ENCODE measurements at places on chromosomes 2 and 18.
A peak's percentile ranks its signal among the peaks of the same experiment; 100 is the strongest.

GRCh38 chr2:177908182-177908581 lies 164.4 kb downstream of the PDE11A start:
- peak; percentile 21 for DNase-seq

GRCh38 chr2:132873738-132874137 lies 203.7 kb upstream of the LYPD1 start:
- DNase-seq: no peak

DNA sequence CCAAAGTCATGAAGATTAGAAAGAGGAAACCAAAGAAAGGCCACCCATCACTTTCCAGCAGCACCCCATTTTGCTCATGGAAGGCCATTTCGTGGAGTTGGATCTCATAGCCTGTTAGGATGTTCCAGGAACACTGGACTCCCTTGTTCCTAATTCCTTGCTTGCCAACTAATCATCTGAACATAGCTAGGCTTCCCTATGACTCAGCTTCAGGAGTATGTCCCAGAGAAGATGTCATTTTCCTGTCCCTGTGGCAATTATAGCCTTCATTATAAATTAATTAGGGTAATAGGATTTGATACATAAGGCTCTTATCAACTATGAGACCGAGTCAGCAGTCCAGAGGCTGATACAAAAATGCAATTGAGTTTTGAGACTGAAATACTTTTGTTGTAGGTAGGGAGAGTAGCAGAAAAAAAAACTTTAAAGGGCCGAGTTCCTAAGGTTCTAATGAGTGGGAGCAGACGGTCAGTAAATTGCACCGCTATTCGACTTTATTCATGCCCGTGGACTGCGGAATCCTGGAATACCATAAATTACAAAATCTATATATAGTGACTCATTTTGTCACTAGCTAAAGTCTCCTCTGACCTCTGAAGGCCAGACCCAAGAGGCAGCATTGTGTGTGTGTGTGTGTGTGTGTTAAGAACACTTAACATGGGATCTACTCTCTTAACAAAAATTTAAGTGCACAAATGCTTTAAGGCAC lies 311.8 kb downstream of the FBXO15 start:
- no peak for DNase-seq

DNA sequence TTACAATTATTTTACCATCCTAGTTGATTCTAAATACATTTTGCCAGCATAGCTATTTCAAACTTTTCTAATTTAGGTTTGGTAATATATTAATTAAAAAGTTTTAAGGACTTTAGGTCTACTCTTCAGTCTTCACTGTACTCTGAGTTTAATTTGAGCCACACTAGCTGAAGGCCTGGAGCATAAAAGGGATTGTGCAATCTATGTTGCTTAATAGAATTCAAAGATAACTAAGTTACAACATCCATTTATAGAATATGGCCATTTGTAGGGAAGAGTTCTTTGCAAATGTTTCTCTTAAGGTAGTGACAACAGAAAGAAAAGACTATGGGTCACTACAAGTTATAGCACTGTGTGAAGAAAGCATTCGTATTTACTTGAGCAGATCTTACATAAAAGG lies 702.2 kb upstream of the NRXN1 start:
- DNase-seq: no peak

- DNase-seq: peak; percentile 88
These were observed at the start of gene HOXD10 for GRCh38 chr2:176115883-176116813. Gene HOXD10, plus strand, starts transcription at chr2:176116778. Its CDS starts 56 bp downstream, at chr2:176116834.

GRCh38 chr2:69087912-69088240 lies 74.9 kb downstream of the ANTXR1 start:
- no peak for DNase-seq

DNA sequence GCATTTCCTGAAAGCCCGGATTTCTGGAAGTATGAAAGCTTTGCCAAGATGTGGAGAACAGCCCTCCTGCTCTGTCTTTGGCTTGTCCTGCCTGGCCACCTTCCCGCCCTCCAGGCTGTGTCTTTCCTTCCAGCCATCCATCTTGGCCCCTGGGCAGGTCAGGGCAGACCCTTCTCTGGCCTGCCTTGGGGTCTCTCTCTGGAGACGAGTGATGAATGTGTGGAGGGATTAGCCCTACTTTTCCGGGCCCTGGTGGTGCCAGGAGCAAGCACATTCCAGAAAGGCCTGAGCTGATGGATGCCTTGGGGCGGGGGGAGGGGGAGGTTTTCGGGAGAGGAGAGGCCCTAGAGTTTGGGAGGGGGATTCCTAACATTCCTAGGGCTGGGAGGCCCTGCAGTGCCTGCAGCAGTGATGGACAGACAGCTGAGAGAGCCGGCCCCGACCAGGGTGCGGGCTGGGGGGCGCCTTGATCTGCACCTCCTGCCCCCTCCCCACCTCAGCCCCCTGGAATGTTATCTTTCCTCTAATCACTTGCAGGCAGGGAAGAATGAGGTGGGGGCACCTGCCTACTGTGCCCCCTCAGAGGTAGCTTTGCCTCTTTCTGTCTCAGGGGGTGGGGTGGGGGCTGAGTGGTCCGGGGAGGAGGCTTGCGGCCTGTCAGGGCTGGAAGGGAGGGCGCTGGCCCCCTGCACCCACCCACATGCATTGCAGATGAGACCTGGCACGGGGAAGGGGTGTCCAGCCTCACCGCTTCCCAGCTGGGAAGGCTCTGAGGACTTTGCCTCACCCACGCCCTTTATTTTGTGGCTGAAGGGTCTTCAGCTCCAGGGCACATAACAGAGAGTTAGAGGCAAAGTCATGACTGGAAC lies 156.2 kb downstream of the DDX1 start:
- DNase-seq: peak; percentile 98

- no peak for DNase-seq
These were observed 45.3 kb downstream of the FOSL2 start for GRCh38 chr2:28437918-28438317.

DNA sequence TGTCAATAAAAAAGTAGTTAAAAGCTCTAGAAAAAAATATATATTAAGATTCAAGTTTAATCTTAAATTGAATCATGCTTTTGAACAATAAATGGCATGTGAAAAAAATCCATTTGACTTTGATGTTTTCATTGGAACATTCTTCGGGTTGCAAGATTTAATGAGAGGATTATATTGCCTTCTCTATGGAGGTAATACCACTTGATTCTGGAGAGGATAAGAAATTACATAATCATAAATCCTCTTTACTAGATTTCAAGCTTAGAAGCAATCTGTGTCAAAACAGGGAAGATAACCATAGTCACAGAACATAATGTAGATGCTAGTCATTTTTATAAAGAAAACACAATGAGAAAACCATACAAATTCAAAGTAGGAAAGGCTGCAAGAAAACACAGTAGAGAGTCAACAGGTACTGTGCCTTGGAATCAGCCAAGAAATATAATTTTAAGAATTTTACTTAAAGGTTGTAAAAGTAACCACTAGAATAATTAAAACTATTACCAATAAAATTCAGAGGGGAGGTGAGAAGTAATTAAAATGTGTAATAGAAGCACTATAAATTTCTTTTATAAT lies 18.7 kb upstream of the MAPRE2 start:
- DNase-seq: no peak

- DNase-seq: no peak
These were observed 129.3 kb downstream of the NCKAP5 start for GRCh38 chr2:133438848-133439564.

DNA sequence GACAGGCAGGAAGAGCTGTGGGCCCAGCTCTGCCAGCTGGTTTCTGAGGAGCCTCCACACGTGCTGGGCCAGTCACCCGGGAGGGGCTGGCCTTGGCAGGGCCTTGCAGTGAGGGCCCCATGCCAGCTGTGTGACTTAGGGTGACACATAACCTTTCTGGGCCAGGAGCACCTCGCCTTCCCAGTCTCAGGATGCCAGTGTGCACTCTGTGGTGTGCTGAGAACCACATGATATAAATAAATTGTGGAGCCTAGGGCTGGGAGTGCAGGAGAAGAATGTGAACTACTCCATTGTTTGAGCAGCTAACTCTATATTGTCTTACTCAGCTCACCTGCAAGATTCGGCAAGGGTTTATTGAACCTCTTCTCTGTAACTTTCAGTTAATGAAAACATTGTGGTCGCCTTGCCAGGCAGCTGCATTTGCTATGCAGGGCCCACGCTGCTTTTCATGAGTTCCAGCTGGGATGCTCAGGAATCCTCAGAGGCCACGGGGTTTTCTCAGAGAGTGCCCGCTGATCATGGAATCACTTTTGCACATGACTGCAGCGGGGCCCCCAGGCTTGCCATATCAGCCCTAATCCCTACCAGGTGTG lies 222.3 kb downstream of the SH3RF3 start:
- DNase-seq: no peak

GRCh38 chr2:151205571-151205970 lies 56.1 kb downstream of the RBM43 start:
- no peak for DNase-seq

DNA sequence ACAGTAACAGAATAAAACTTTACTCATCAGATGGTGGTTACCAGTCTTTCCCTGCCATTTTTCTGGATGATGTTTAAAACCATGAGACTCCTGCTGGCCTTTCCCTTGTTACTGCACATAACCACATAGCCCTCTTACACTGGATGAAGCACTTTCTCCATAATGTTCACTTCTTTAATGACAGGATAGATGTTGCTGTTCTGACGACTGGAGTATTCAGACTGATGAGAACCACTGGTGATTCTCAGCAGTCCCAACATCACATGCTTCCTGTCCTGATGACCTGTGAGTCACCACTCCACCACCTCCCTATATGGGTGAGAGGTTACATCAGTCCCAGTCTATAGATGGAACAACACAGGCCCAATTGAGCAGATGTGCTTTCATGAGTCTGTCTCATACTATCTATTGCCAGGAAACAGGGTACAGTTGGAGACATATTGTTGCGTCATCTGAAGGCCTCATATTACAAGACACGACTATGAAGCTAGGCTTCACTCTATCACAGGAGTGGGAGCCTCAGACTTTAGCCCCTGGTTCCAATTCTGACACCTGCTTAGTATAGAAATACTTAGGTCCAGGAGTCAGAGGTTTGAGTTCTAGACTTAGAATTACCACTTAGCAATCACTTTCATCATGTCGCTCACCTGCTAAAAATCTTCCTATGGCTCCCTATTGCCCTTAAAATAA lies 145.7 kb upstream of the KLF7 start:
- peak; percentile 74 for DNase-seq

GRCh38 chr2:230793572-230794359 lies 71.0 kb upstream of the ITM2C start:
- DNase-seq: no peak

- DNase-seq: peak; percentile 96
These were observed 431 bp upstream of the SEC11C start for GRCh38 chr18:59139291-59139614.

- DNase-seq: no peak
These were observed 30.1 kb downstream of the UXS1 start for GRCh38 chr2:106163948-106164545.

GRCh38 chr18:2102022-2102421 lies 469.3 kb downstream of the METTL4 start:
- DNase-seq: no peak

GRCh38 chr2:23655934-23656596 lies 270.9 kb downstream of the ATAD2B start:
- DNase-seq: no peak

DNA sequence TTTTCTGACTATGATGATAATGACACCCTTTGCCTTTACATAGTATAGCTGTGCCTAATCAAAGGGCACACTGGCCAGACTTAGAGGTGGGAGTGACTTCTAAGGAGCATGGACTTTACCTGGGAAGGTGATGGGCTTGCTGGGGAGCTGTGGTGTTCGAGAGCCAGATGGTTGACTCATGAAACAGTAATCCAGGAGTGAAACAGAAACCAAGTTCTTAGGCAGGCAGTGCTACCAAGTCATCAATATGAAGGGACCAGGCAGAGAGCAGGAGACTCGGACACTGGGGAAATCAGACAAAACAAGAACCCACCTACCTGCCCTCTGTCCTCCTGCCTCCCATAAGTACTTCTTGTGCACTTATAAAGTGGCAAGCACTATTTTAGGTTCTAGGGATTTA lies 430.4 kb downstream of the DLGAP1 start:
- DNase-seq: no peak

GRCh38 chr2:143521396-143521795 lies 392.2 kb downstream of the ARHGAP15 start:
- no peak for DNase-seq
